ENCODE measurements at places on chromosomes 4 and X.

DNA sequence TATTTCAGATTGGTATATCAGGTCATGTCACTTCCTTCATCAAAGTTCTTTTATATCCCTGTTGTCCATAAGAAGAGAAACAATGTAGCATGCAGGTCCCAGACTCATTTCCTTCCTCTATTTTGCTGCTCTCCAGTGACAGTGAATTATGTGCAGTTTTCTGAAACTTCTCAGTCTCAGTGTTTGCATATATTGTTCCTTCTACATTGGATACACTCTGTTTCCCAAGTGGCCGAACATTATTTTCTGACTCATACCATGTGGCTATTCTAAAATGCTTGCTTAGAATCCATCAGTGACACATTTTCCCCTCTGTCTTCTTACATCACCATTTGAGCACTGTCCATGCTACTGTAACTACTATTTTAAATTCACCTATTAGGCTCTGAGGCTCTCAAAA lies 305.7 kb downstream of the PDHA2 start:
- DNase-seq = no peak

DNA sequence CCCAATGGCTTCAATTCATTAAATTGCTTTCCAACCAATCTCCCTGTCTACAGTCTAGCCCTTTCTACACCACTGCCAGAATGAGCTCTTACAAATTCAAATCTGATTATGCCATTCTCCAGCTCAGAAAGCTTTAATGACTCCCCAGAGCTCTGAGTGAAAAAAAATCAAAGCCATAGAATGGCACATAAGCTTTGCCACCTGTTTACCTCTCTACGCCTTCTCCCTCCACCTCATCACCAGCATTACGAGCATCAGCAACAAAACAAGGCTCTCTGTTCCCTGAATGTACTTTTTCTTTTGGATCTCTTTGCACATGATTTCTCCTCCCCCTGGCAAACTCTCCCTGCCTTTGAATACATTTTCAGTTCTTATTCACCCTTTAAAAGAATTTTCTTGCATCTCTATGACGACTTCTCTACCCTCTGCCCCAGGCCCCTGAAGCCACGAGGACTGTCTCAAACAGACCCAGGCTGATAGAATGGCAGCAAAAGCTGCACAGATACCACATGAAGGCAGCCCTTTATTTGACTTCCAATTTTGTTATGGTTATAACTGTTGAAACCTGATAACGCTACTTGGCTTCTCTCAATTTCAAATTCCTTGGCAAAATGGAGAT lies 516.0 kb downstream of the PCDH7 start:
- DNase-seq = no peak

DNA sequence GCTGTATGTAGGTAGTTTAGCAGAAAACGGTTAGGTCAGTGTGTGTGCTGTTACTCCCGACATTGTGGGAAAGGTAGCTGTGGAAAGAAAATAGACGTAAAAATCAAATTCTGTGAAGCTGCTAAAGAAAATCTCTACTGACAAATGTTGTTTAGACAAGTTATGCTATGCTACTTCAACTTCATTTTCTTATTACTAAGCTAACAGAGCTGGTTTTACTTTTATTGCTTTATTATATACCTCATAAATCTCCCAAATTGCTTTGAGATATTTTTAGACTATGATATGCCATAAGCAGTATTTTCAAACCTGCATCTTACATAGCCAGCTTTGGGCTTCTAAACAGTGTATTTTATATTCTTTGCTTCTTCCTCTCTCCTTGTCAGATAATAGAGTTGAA lies 108.2 kb upstream of the PACRGL start:
- DNase-seq = no peak

GRCh38 chrX:76195579-76195978 lies 22.7 kb downstream of the PBDC1 start:
- no peak for DNase-seq

- no peak for DNase-seq
Observed at GRCh38 chr4:130110189-130110588, 1014.2 kb downstream of the C4orf33 start.

GRCh38 chrX:111339212-111339611 lies 68.9 kb upstream of the CAPN6 start:
- DNase-seq = no peak

DNA sequence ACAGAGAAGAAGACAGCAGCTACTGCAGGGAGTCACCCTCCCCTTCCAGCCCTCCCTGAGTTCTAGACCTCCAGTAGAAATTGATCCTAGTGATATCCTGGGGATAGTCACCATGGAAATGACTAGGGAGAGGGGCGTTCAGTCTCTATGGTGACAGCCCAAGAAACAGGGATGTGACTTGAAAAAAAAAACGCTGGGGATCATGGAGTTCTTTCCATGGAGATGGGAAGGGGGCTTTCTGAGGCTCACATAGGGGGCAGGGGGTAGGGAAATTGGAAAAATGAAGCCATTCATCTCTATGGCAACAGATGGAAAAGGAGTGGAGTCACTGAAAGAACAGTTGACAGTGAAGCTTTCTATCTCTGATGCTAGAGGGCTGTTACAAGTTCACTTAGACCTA lies 28.0 kb upstream of the IGBP1 start:
- DNase-seq = no peak

DNA sequence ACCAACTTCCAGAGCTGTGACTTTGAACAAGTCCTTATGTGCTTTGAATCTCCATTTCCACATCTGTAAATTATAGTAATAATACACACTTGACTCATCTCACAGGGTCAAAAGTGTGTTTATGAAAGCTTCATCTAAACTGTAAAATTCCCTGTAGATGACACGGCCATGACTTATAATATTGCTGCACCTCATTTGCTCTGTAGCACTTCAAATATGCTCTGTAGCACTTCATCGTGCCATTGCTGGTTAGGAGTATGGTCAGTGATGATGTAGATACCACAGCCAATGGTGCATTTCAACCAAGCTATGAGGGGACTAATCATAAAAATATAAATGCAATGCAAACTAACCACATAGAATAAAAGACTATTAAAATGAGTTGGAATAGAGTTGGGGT lies 318.6 kb downstream of the ANK2 start:
- no peak for DNase-seq

DNA sequence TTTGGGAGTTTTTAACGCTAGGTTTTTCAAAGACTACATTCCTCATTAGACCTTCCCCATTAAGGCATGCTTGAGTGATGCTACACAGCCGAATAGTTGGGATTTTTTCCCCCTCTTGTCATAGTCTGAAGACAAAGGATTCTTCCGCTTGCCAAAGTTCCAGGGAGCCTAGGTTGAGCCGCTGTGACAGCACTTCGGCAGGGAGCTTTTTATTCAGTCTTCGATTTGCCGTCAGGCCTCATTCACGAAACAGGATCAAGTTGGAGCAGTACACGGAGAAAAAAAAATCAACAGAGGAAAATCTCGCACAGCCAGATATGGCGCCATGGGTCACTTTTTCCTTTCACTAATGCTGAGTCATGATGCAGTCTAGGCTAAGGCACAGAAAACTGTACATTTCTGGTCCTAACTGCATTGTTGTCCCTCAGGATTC lies 24.3 kb downstream of the SHROOM3 start:
- no peak for DNase-seq

DNA sequence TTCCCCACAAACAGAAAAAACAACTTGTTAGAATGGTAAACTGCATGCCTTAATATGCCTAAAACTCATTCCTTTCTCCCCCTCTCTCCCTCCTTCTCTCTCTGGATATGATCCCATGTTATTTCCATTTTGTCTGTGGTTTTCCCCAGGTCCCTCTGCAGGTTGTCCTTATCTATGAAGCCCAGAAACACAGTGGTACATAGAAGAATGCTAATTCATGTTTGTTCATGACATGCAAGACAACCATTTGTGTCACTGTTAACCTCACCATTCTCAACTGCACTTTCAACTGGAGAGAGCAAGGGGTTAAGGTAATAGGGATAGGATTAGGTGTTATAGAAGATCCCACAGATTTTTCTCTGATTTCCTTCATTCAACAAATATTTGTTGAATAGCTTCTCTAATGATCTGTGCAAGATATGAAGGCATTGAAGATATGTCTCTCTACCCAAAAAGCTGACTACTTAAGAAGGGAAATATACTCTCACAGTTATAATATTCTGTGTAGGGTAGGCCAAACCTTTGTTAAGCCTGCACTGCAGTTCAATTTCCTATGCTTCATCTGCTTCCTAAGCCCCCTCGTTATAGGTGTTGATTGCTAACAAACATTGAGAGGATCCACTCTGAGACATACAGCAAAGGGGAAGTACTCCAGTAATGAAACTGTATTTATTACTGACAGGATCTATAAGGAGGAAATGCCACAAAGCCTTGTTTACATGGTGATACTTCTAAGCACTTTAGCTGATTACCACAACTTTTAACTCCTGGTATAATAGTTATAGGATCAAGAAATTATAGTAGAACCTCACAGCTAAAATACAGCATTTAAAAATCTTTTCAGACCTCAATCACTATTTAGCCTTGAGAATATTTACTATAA lies 96.1 kb downstream of the FRYL start:
- no peak for DNase-seq

GRCh38 chr4:10171055-10171454 lies 54.5 kb upstream of the WDR1 start:
- DNase-seq = no peak

- DNase-seq = no peak
Observed at GRCh38 chr4:2733001-2733843, 22.9 kb downstream of the TNIP2 start.

GRCh38 chr4:102758241-102759160 lies 2.3 kb downstream of the MANBA start:
- no peak for DNase-seq

DNA sequence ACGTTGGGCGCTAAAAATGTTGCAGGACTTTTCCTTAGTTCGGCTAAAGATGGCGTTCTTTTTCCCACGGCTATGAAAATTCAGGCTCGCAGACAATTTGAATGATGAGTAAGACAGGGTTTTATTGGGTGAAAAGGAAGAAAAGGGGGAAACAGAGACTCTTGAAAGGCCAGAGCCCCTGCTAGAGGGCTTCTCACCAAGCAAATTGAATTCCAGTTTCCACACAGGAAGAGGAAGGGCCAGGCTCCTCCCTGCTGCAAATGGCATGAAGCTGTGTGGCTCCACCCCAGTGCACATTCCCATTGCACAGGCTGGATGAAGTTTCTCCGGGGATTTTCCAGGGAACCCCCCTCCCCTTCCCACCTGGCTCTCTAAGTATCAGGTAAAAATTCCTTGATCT lies 210.9 kb downstream of the KLHL4 start:
- no peak for DNase-seq

GRCh38 chrX:3963980-3964379 lies 250.5 kb upstream of the PRKX start:
- DNase-seq = no peak

- no peak for DNase-seq
Observed at GRCh38 chr4:115944146-115944905, 830.9 kb upstream of the NDST4 start.

GRCh38 chrX:17913801-17914200 lies 52.7 kb upstream of the RAI2 start:
- DNase-seq = no peak

- no peak for DNase-seq
Observed at GRCh38 chr4:17009871-17010367, 111.5 kb upstream of the LDB2 start.

DNA sequence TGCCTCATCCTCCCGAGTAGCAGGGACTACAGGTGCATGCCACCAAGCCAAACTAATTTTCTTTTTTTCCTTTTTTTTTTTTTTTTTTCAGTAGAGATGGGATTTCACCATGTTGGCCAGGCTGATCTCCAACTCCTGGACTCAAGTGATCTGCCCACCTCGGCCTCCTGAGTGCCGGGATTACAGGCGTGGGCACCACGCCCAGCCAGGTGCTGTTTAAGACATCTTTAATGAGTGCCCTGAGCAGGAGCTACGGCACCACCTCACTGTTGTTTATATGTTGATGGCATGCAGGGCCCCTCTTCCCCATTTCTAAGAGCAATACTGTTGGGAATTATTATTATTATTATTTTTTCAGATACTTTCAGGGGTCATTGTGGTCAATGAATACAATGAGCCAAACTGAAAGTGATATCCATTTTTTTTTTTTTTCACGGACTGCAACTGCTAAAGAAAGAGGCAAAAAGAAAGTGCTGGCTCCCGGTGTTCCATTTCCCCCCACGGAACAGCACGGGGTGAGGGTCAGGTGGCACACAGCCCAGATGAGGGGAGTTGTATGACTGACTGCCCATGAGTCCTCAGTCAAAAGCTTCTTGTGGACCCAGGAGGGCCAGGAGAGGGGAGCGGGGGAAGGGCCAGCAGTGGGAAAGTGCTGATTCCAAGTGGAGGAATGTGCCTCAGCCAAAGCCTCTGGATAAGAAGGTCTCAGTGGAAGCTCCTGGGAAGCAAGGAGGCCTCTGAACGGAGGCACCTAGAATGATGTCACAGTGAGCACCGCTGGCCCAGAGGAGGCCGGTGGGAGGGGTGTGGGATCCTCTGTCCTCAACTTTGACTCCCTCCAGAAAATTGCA lies 101.8 kb upstream of the HPF1 start:
- DNase-seq = no peak

GRCh38 chr4:113979905-113980615 lies 613 bp upstream of the ARSJ start:
- DNase-seq = no peak

GRCh38 chrX:153925387-153925738 lies 701 bp downstream of the ARHGAP4 start:
- DNase-seq = no peak

DNA sequence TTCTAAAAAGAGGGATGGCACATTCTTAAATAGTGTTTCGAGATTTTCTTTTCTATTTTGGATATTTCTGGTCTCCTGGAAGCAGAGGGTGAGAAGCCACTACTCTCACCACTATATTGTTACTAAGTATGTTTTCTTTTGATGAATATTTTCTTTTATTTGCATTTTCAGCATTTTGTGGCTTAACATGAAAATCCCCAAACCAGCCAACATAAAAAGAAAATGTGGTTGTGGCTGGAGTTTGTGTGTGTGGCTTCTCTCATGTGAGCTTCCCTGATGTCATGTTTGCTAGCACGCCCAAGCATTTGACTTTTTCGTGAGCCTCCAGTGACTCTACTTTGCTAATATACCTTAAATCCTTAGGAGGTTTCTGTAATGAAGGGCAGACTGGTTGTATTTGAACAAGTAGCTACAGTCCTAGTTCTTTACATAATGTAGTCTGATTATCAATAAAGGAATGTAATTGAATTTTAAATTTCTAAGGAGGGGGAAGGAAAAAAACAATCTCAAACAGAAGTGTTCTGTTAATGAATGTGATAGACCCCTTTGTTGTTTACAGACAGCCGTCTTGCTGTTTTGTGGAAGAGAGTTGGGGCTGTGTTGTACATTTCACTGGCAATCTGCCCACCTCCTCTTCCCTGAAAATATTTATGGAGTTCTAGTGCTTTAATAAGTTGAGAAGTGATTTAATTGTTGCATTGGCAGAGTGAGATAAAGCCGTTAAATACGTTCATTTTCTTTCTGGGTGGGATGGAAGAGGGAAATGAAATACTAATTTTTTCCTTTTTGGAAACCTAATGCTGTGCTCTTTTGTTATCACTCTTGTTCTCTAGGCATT lies 114.6 kb downstream of the ARHGAP10 start:
- no peak for DNase-seq

Data from head of caudate nucleus (tissue), 42 donors.